ENCODE measurements at places on chromosomes 1 and 21.

DNA sequence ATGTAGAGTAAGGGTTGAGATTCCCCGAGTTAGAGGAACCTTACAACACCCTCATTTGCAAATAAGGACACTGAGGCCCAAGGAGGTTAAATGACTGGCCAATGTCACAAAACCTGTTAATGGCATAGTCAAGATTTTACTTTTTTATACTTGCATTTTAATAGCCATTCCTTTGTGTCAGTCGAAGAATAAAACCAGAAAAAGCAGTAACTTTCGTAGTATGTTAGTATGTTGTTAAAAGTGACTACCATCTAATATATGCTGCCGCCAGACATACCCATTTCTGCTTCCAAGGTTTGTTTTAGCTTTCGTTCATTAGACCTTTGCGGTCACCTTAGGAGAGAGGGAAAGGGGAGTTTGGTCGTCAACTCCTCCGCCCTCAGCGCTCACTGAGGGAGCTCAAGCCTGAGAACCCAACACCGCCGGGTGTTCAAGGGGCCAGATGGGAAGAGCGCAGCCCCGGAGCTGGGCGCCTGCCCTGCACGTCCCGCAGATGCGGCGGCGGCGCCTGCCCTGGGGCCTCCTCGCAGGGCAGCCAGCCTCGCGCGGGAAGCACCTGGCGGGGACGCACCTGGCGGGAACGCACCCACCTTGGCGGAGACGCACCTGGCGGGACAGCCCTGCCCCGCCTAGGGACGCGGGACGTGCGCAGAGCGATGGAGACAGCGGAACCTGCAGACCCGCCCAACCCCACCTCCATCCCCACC is 466 bp downstream of the VPS26C start:
- peak; percentile 79 for DNase-seq

DNA sequence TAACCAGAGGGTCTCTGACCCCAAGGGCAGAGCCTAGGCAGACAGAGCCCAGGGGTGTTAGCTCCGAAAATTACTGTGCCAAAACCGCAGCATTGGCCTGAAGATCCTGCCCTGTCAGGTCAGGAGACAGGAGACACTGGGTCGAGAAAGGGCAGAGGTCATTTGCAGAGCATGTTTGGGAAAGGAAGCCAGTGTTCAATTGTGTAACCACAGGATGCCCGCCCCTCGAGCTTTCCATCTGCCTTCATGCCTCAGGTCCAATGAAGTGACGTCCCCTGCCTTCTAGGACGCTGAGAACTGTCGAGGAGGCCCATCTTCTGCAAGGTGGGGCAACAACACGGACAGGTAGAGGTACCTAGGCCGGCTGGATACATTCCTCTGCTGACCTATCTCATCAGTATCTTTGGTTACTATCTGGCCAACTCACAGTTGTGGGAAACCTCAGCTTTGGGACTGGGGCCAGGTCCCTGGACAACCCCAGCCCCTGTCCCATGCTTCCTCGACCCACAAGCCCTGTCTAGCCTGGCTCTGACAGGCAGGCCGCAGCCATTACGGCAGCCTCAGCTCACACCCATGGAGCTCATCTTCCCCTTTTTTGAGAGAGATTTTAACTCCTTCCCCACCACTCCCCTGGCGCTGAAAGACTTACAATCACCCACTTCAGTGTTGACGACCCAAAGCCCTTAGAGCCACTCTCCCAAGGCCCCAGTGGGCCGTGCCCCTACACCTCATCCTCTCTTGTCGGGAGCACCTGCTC is 1.3 kb downstream of the ARL8A start:
- DNase-seq = peak; percentile 68

GRCh38 chr1:51526248-51526647 is 7.2 kb upstream of the EPS15 start:
- no peak for DNase-seq

GRCh38 chr1:177729646-177730045 is 240.2 kb downstream of the SEC16B start:
- no peak for DNase-seq

DNA sequence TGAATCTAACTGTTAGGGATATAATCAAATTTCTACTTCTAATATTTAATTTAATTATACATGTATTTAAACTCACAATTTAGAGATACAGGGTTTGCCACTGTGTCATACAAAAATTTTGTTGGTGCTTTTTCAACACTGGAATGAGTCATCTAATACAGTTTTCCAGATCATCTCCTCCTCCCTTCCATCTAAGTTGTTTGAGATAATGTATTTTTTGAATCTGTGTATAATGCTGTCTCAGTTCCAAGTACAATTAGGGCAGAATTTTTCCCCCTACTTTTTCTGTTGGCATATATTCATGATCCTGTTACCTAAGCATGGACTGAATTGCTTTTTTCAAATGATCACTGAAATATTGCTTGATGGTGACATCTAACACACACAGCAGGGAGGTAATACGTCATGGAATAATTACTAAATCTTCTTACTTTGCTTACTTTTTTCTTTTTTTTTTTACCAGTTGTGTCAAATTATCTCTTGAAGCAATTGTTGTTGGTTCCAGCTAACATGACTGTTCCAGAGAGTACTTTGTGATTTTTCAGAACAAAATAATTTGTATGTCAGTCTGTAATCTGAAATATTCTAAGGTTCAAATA is 146.0 kb downstream of the MAGI3 start:
- no peak for DNase-seq

DNA sequence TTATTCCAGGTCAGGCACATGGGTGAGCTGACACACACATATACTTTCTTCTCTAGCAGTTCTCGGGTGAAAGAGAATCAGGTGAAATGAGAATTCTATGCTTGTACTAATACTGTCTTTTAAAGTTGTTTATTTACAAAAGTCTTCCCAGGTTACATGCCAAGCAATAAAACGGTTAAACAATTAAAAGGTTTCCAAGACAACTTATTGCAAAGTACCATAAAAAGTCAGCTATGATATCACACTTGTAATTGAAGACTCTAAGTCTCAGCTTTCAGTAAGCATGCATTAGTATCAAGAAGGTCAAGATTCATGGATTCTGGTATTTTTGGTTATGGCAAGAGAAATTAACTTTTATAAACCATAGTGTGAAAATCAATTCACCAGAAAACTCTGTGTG is 171.4 kb downstream of the PDE4B start:
- DNase-seq = no peak

Data from OCI-LY7 (cell line).